Activated naive CD4-positive, alpha-beta T cell (primary cell): ENCODE measurements at places on chromosomes 5 and 9.

DNA sequence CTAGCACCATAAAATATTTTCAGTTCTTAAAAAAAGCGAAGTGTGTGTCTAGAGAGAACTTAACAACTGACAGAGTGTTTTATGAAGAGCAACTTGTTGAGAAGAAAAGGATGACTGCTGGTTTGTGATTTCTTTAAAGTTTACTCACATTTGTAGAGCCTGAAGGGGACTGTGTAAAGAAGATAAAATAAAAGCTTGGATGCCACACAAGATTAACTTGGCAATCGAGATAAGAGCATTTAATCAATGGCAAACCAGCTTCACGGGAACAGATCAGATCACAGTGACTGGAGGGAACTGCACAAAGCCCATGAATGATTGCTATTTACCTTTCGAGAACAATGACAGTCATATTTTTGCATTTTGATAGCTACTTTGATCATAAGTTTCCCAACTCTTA is 2013.1 kb upstream of the CDH9 start:
- no peak for DNase-seq

DNA sequence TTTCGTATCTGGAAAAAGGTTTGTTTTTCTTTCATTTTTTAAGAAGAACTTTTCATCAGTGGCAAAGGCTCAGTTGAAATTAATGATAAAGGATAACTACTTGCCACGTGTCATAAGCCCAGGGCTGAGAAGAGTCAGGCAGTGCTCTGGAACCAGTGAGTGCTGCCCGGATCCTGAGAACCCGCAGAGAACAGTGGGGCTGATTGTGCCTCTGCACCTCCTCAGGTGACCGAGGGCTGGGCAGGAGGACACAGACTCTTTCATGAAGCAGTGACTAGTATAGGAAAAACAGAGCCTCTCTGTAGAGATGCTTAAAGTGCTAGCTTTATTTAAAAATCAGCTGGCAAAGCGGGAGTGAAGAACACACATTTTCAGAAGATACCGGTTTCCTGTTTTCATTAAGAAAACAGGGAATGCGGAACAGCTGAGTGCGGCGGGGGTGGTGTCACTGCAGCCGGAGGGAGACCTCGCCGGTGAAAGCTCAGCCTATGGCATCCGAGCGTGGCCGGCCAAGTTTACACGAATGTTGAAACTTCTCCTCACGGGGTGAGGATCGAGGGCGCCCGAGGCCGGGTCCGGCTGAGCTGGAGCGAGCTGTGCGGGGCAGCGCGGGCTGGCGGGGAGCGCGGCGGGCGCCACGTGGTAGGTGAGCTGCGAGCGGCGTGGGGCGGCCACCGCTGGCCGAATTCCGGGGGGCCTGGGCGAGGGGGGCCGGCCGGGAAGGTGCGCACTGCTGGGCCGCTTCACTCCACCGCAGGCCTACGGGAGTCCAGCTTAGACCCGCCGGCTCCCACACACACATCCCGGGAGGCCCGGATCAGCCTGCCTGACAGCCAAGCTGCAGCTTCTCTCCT is 134.7 kb upstream of the DMRT1 start:
- peak; percentile 5 for DNase-seq

- DNase-seq, result no peak
Observed at GRCh38 chr5:59249160-59249559, 644.4 kb downstream of the PDE4D start.

DNA sequence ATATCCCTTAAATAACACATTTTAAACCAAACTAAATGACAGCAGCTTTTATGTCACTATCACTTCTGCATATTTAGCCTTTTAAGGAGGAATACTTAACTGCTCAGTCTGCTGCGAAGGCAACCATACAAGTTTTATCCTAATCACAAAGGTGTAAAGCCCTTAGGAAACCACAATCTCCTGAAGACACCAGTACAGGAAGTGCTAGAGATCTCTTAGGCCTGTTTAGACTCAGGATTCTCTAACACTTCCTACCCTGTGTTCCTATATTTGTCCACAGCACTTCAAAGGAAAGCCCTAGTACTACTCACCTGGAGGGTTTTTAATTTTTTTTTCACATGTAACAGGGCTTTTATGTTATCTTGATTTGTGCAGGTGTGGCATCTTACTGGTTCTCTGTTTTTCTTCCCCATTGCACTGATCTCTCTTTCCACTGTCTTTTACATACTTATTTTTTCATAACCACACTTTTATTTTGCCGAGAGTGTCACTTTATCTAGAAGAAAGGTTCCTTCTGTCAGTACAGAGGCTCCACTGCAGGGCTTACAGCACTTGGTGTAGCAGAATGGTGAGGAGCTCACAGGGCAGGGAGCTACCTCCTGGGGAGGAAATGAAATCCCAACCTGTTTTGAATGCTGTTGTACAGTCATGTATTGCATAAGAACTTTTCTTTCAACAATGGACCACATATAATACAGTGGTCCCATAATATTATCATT is 1060.6 kb upstream of the ACO1 start:
- no peak for DNase-seq

- peak; percentile 100 for DNase-seq
Observed at GRCh38 chr9:113401027-113401792, at the start of gene ALAD. Gene ALAD (minus strand): TSS chr9:113401284. CDS start chr9:113393559, 7,725 bp downstream.

GRCh38 chr5:135055396-135055795 is 21.4 kb upstream of the PITX1 start:
- no peak for DNase-seq

DNA sequence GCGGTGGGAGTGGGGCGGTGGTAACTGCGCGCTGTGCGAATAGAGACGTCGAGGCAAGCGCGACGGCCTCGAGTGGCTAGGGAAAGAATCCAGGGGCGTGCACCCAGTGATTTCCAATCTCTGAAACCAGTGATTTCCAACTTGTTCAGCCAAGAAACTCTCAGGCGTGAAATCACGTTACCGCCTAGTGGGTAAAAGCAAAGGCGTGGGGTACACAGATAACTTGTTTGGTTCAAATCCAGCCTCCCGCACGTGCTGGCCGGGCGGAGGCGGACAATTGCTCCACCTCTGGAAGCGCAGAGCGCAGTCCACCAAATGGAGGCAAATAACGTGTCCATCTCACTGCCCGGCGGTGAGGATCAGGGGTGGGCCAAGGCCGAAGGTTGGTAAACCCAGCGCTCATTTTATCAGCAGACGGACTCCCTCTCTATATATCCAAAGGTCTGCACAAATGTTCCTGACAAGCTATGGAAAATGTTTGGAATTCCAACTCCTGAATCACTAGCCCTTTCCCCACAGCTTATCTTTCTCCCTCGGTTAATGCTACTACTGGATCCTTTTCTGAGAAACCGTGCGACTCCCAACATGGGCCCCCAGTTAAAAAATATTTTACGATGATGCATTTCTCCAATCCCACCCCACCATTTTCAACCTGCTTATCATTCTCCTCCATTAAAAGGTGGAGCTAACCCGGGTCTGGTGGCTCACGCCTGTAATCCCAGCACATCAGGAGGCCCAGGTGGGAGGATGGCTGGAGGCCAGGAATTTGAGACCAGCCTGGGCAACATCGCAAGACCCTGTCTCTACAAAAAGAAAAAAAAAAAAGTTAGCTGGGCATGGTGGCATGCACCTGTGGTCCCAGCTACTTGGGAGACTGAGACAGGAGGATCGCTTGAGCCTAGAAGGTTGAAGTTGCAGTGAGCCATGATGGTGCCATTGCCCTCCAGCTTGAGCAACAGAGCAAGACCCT is 950 bp upstream of the FNBP1 start:
- DNase-seq, result no peak

GRCh38 chr9:89598926-89599325 is 5.9 kb upstream of the GADD45G start:
- no peak for DNase-seq

- no peak for DNase-seq
Observed at GRCh38 chr9:68513385-68513784, 27.3 kb downstream of the TMEM252 start.

GRCh38 chr5:176822793-176823481 is 12.6 kb downstream of the UNC5A start:
- DNase-seq, result no peak

DNA sequence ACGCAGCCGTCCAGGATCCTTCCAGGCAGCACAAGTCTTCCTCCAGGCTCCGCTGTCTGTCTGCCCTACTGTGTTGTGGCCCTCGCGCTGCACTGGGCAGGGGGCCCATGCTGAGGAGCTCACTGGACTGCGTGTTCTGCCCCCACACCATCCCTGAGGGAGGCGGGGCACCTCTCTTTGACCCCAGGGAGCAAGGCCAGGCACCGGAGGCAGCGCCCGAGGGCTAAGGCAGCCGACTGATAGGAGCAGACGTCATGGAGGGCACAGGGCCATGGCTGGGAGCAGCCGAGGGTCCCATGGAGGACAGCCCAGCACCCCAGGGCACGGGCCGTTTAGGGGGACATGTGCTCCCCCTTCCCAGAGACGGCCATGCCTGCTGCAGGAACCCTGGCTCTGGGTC is 46.7 kb downstream of the KCNT1 start:
- no peak for DNase-seq

DNA sequence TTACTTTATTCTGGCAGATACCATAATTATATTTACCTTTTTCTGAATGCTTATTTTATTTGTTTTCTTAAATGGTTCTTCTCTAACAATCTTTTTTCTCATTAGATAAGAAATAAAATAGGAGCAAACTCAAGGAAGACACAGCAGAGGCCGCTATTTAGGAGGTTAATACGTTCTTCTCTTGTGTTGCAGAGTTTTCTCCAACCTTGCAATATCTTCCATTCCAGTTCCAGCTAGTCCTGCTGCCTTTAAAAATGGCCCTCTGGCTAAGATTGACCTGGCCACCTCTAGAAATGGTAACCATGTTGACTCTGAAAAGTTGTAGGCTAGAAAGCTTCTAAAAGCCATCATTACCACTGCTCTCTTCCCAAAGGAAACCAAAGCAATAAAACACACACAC is 718.8 kb downstream of the MAT2B start:
- DNase-seq, result no peak
